ENCODE measurements at places on chromosomes 5 and 9.

GRCh38 chr9:128138001-128138400 is 10.5 kb upstream of the PTGES2 start:
- DNase-seq, result no peak

- peak; percentile 38 for DNase-seq
Observed at GRCh38 chr5:7815892-7816534, 34.9 kb downstream of the CFAP90 start.

DNA sequence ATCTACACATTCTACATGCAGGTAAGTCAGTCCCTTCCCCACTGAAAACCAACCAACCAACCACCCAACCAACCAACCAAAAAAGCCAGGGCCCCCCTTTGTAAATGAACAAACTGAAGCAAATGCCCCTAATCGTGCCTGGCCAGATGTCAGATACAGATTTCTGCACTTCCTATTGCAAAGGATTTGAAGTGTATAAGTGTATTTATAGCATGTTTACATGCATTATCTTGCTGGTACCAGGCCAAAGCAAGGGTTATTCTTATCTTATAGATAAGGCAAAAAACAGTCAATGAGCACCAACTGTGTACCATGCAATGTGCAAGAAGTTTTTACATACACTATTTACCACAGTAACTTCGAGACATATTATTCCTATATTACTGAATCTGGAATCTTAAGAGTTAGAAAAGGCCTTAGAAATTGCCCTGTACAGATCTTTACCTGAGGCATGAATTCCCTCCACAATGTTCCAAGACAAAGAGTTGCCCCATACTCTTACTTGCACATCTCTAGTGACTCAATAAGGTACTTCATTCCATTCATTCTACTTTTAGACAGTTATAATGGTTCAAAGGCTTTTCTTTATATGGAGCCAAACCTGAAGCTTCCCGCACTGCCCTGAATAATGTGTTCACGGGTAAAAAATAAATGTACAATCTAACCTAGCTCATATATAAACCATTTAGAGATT is 51.7 kb upstream of the NR5A1 start:
- DNase-seq, result no peak

GRCh38 chr9:133333566-133333965 is 2.4 kb downstream of the SURF6 start:
- no peak for DNase-seq

DNA sequence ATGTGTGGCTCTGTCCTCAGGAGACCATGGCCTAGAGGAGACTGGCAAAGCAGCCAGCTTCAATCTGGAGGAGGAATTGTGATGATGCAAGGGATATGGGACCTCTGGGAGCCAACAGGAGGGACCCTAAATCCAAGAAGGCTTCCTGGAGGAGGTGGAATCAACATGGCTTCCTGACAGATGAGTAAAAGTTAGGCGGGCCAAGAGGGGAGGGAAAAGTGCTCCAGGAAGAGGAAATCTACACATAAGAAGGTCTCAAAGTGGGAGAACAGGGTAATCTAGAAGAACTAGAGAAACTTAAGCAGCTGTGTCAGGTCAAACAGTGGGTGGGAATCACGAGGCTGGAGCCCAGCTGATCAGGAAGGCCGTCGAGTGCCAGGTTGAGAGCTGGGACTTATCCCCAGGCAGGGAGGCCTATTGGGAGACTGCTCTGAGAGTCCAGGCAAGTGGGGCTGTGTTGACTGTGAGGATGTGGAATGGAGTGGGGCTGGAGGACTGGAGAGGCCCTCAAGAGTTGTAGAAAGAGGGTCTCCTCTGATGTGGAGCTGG is 119.1 kb downstream of the C9orf50 start:
- no peak for DNase-seq

DNA sequence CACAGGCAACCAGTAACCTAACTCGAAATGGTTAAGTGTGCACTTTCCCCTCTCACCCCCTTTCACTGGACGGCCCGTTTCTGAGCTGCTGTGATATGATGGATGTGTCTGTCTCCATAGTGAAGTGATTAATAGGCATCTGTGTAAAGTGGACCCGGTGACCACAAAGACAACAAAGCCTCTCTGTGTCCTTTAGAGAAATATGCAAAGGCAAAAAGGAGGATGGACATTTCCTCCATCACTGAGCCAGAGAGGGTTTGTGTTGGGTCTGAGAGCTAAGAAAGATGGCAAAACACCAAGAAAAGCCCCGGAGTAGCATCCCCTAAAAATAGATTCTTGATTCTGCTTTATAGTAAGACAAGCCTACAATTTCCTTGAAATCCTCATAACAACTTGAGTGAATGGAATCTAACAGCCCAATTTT is 120.6 kb downstream of the SEMA6A start:
- no peak for DNase-seq

- no peak for DNase-seq
Observed at GRCh38 chr9:89613912-89614892, 9.4 kb downstream of the GADD45G start.

GRCh38 chr5:100691548-100691947 is 156.4 kb downstream of the FAM174A start:
- no peak for DNase-seq

Data from activated T-cell treated with anti-CD3 and anti-CD28 coated beads for 4 hours (primary cell).